AG08396 (cell line): ENCODE measurements at places on chromosomes 2 and 18.

GRCh38 chr2:10957391-10957790 is 45.7 kb downstream of the KCNF1 start:
- peak; percentile 45 for DNase-seq

- no peak for DNase-seq
These were observed 1.8 kb upstream of the IAH1 start for GRCh38 chr2:9472511-9472910.

DNA sequence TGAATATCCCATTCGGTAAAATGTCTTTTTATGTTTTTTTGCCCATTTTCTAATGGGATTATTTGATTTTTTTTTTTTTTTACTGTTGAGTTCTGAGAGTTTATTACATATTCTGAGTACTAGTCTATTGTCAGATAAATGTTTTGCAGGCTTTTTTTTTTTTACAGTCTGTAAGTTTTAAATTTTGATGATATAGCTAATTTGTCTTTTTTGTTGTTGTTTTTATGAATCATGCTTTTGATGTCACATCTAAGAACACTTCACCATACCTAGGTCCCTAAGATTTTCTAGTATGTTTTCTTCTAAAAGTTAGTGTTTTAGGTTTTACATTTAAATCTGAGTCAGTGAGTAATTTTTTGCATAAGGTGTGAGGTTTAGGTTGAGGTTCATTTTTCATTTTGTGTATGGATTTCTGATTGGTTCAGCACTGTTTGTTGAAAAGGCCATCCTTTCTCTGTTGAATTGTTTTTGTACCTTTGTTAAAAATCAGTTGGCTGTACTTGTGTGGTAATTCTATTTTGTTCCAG is 40.7 kb downstream of the PTPN4 start:
- DNase-seq, result no peak

GRCh38 chr2:36511858-36512603 is 85.9 kb downstream of the FEZ2 start:
- DNase-seq, result no peak

GRCh38 chr2:20062615-20063545 is 11.5 kb upstream of the LAPTM4A start:
- peak; percentile 66 for DNase-seq
